D341Med (cell line): ENCODE measurements at places on chromosomes 2 and 18.

GRCh38 chr2:105376789-105377240 lies 22.0 kb downstream of the FHL2 start:
- no peak for DNase-seq

- no peak for DNase-seq
Observed at GRCh38 chr18:22385718-22386117, 32.0 kb downstream of the CTAGE1 start.

DNA sequence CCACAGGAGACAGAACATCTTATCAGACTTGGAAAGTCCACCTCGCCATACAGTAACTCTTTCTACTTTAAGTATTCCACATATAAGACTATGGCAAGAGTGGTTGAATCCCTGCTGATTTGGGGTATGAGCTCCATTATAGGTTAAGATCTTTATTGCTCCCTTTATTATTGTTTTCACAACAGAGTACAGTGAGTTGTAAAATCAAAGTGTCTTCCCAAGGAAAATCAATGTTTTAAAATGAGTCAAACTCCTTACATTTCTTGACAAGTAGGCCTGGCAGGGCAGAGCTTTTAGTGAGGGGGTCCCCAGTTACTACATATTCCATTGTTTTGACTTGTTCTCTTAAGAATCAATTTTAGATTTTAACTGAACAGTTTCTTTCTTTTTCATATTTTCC lies 49.6 kb upstream of the STAT1 start:
- no peak for DNase-seq

DNA sequence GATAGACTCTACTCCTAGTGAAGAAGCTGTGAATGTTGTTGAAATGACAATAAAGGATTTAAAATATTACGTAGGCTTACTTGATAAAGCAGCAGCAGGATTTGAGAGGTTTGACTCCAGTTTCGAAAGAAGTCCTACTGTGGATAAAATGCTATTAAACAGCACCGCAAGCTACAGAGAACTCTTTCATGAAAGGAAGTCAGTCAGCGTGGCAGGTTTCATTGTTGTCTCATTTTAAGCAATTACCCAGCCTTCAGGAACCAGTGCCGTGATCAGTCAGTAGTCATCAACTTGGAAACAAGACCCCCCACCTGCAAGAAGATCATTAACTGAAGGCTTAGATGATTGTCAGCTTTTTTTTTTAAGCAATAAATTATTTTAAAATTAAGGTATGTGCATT lies 14.0 kb downstream of the USP14 start:
- no peak for DNase-seq

DNA sequence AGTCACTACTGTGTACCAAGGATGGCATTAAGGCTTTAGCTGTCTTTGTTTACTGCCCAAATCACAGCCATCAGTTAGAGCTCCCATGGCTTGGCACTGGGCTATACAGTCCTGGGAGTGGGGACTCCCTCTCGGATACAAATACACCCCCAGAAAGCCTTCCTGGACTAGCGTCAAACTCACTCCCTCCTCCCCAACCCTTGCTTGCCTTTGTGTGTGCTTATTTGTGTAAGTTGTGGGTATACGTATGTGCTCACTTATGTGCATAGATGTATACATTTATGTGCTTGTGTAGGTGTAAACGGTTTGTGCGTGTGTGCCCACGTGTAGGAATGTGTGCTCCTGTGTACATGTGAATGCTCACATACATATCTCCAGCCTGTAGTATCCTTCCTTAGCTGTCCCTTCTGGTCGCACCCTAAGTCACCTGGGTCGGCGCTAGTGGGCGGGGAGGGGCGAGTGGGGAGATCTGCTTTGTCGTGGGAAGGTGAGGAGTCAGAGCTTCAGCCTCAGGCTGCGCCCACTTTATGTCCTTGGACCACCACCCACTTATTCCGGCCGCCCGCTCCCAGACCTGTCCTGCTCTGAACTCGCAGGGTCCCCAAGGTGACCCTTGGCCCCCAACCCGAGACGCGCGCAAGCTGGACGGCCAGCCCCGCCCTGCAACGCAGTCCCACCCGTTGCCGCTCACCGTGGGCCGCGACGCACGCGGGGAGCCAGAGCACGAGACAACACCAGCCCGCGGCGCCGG lies 461 bp downstream of the PRADC1 start:
- DNase-seq = no peak

- DNase-seq = no peak
Observed at GRCh38 chr2:8193146-8193545, 488.7 kb upstream of the ID2 start.

GRCh38 chr18:5868218-5868854 lies 27.0 kb downstream of the TMEM200C start:
- DNase-seq = peak; percentile 68

DNA sequence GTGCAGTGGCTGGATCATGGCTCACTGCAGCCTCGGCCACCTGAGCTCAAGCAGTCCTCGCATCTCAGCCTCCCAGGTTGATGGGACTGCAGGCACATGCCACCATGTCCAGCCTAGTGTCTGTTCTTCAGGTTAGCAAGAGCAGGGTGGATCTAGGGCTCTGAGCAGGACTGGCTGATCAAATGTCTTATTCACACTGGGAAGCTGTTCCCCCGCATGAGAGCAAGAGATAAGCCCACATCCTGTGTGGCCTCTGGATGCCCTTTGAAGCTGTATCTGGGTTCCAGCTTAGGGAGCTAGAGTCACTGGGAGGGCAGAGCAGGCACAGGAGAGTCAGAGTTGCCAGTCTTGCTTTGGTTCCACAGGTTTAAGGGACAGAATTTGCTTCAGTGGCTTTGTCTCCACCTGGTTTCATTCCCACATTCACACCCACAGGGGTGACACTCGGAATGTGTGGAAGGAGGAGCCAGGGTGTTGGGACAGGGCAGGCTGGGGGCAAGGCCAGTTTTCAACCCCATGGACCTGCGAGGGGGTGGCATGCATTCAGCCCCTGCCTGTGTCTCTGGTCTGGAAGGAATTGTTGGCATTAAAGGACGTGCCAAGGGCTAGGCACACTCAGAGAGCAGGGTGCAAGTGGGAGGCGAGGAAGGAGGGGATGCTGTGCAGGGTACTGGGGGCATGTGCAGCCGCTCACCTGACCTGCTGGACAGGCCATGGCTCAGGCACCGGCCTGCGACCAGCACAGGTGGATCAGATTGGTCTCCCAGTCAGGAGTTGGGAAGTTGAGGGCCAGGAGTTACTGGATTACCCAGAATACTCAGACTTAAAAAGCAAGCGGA lies 24.5 kb downstream of the PTPN18 start:
- DNase-seq = no peak

DNA sequence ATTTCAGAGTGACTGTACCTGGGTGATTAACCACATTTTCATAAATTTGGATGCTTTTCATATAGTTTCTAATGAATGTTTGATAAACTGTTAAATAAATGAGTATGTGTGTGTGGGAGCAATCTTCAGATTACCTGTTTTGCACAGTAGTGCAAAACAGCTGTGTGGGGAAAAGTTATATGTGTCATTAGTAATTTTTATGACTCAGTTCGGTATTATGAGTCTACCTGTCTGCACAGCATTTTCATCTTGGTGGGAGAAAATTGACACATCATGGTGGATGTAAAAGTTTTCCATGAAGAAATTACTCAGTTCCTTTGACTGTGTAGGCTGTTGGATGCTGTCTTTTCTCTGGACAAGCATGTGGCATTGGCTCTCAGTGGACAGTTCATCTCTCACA lies 43.8 kb downstream of the LTBP1 start:
- no peak for DNase-seq

- DNase-seq = no peak
Observed at GRCh38 chr2:146003337-146003736, 1483.4 kb upstream of the ZEB2 start.

- no peak for DNase-seq
Observed at GRCh38 chr2:238850091-238850490, 2.2 kb downstream of the TWIST2 start.

DNA sequence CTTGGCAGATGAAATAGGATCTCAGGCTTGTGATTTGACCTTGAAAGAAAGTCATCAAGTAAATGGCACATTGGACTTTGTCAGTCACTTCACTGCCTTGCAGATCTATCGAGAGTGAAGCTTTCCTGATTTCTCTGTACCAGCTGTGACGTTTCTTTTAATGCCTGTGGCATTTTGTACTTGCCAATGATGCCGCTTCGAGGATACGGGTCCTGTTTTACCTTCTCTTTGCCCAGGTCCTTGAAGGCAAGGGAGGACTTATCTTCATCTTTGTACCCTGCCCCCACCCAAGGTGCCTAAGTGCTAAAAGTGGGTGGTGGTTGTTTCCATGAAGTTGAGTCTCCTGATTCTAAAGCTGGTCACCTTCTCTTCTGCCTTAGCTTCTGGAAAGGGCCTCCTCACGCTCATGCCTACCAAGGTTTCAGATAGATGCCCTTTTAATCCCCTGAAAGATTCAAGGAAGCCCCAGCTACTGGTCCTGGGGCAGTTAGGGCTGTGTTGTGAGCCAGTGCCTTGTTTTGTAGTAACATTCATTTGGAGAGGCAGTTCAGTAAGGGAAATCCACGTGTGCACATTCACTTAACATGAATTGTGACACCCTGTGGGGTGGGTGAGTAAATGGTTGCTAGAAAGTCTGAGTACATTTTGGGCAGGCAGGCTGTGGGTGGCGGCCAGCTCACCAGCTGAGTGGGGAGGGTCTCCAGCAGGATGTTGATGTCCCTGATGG lies 6.1 kb downstream of the LBH start:
- DNase-seq = no peak

- DNase-seq = no peak
Observed at GRCh38 chr18:38944446-38945024, 1378.9 kb upstream of the CELF4 start.

GRCh38 chr18:11664286-11664685 lies 24.8 kb upstream of the GNAL start:
- DNase-seq = peak; percentile 12

- DNase-seq = no peak
Observed at GRCh38 chr2:156037482-156037881, 295.0 kb downstream of the NR4A2 start.
